Activated CD4-positive, CD25-positive, alpha-beta regulatory T cell treated with anti-CD3 and anti-CD28 coated beads, Interleukin-2, amount 50 U/mL, for 72 hours (primary cell): ENCODE measurements at places on chromosomes 1 and 21.

DNA sequence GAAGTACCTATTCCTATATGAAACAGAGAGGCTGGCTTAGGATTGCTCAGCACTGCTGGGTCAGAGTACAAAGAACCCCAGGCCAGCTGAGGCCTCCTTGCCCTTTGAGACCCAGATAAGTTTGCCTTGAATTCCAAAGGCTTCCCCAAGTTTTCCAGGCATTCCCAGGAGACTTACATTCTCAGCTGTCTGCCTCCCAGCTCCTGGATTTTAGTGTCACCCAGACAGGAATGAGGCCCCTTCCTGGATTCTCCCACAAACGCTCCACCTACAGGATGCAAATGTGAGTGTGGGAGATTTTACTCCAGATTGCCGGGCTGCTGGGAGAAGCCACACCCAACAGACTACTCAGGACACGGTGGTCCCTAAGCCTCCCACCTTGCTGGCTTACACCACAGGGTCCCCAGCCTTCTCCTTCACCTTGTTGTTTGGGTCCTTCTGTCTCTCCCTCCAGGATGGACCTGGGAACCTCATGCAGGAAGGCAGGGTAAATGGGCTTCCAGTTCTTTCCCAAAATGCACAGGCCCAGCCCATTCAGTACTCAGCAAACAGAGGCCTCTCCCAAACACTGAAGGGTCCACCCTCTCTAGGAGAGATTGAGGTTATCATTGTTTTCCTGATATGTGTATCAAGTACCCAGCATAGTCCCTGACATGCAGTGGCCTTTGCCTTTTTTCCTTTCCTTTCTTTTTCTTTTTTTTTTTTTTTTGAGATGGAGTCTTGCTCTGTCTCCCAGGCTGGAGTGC is 10.6 kb downstream of the RHBG start:
- DNase-seq, result no peak

- no peak for DNase-seq
These were observed 453.2 kb upstream of the VAMP3 start for GRCh38 chr1:7317888-7318287.

- DNase-seq, result no peak
These were observed 40.4 kb upstream of the SLC30A1 start for GRCh38 chr1:211619033-211619996.

GRCh38 chr21:31141389-31142000 is 103.2 kb upstream of the KRTAP19-8 start:
- no peak for DNase-seq

GRCh38 chr1:49125746-49126145 is 349.1 kb upstream of the BEND5 start:
- DNase-seq, result no peak

GRCh38 chr1:10836726-10837125 is 40.3 kb upstream of the CASZ1 start:
- DNase-seq, result no peak

DNA sequence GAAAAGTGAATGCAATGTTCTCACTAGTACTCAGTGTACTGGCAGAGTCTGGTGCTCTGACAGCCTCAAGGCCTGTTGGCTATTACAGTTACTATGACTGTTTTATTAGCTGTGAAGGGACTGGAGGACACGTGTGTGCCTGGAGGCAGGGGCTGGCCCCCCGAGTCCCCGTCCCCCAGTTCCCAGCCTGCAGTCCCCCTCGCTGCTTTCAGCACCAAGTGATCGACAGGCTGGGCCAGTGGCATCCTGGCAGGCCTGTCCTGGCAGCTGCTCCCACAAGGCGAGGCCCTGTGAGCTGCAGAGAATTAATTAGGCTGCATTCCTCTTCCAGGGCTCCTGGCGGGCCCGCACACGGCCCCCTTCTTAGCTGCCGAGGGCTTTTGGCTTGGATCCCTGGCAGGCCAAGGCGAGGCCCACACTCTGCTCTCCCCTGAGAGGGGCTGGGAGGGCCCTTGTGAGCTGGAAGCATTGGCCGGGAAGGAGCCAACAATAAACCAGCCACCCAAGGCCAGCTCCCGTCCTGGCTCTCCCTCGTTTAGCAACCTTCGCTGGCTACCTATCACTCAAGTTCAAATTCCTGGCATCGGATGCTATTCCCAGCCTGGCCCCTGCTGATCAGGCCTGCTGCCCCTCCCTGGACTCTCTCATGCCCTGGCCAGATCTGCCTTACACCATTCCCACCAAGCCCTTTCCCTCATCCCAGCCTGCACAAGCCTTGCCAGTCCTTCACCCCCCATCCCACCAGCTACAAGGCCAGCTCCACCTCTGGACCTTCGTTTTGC is 9.8 kb downstream of the EDN2 start:
- no peak for DNase-seq

- no peak for DNase-seq
These were observed 131.3 kb downstream of the RGS7 start for GRCh38 chr1:241225741-241226140.

DNA sequence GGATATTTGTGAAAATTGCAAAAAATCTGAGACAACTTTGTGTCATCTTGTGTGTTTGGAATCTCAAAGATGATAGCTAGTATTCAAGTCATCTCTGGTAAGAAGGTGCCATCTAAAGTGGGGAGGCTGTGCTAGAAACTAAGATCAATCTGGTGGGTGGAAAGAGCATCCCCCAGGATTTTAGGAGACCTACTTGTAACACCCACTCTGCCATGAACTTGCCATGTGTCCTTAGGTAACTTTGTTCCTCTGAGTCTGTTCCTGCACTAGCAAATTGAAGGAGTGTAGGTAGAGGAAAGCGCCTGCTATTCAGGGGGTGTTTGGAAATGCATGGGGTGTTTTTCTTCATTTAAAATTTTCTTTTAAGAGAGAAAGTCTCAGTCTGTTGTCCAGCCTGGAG is 24.4 kb downstream of the LGR6 start:
- no peak for DNase-seq

DNA sequence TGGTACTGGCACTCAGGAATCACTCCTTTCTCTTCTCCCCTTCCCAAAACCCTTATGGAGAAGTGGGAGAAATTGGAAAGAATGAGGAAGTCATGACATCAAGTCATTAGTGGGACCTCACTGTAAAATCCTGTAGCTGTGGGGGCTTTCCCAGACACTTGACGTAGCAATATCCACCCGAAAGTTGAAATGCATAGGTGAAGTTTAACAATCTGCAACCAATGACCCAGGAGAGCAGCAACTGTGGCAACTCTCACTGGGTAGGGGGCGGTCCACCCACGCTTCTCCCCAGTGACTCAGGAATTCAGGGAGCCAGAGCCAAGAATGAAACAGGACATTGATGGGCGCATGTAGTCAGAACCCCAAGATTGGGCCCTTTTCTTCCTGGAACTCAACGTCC is 27.0 kb downstream of the ABCA4 start:
- DNase-seq, result no peak

GRCh38 chr1:88773540-88774150 is 89.6 kb downstream of the PKN2 start:
- no peak for DNase-seq
